ENCODE measurements at places on chromosomes 6 and 20.

DNA sequence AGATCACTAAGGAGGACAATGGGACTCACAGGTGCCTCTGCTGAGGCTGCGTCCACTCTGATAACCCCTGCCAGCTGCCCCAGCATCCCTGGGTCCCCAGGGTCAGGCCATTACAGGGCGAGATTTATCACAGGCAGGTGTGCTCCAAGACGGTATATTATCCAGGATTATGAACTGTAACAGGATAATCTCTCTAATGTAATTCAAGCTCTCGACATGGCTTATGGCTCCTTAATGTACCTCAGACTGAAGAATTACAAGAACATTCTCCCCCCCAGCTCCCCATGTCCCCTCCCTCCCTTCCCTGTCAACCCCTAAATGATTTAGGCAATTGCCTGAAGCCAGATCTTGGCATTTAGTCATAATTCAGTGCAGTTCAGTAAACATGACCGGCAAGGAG, 86.8 kb downstream of the NCR2 start:
- no peak overlapping the region for H3K27ac ChIP-seq
- no peaks in the 10 kb centered on the region for H3K27me3 ChIP-seq
- H3K36me3 ChIP-seq: no peaks in the 10 kb centered on the region
- H3K4me1 ChIP-seq: peaks cover 7% of the 10 kb centered on the region

DNA sequence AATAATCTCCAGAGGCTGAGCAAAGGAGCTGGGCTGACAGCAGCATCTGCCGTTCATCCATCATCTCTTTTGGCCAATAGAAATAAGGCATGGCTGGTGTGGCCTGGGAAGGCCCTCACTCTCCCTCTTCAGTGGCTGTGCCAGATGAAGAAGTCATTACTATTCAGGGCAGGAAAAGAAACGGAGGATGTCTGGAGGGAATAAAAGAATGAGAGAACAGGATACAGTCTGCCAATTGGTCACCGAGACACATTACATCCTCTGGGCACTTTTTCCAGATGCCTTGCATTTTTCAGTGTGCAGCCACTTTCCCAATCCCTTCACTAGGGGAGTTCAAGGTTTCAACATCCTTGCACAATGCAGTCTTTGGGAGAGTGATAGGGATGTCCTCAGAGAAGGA, 32.2 kb upstream of the VGLL2 start:
- H3K4me3 ChIP-seq: no peak overlapping the region
- no peaks in the 10 kb centered on the region for H3K27me3 ChIP-seq
- DNase-seq: no peak
- no peaks in the 10 kb centered on the region for H3K4me1 ChIP-seq
- H3K27ac ChIP-seq: no peak overlapping the region
- H3K36me3 ChIP-seq: no peaks in the 10 kb centered on the region

DNA sequence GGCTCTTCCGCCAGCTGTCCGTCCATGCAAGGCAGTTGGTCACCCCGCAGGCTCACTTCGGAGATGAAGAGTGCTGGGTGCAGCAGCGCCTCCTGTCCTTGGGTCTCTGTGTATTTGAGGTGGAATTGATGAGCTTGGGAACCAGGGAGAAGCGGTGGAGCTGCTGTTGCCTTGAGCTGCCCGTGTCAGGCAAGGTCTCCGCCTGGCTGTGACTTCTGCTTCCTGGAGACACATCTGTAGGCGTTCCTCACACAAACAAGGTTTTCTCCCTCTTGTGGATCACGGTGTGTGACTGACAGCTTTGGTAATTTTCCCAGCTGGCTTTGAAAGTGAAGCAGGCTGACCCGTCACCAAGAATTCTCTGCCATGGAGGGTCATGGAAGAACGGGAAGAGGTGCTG, 2.5 kb upstream of the SLC17A9 start:
- peaks cover 8% of the 10 kb centered on the region for H3K4me1 ChIP-seq
- H3K27ac ChIP-seq: no peak overlapping the region
- no peaks in the 10 kb centered on the region for H3K27me3 ChIP-seq
- H3K36me3 ChIP-seq: peaks cover 49% of the 10 kb centered on the region
- DNase-seq: no peak
- H3K4me3 ChIP-seq: no peak overlapping the region

DNA sequence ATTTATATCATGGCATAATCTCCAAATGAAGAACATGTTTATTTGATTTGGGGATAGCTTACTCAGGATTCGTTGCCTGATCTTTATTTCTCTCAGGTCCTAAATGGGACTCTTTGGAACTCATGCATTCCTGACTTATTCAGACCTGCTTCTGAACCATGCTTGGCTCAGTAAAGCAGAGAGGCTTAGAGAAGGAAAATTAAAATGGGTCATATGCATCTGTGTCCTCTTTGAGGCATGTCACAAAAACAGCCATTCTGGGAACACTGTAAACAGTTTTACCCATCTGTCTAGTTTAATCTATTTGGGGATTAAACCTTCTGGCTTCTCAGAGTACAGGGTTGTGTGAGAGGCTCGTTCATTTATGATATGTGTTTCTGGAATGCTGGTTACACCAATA, 1017.3 kb downstream of the KIF16B start:
- no peak overlapping the region for H3K4me3 ChIP-seq
- H3K4me1 ChIP-seq: no peaks in the 10 kb centered on the region
- no peaks in the 10 kb centered on the region for H3K36me3 ChIP-seq
- no peaks in the 10 kb centered on the region for H3K27me3 ChIP-seq
- no peak overlapping the region for H3K27ac ChIP-seq
- DNase-seq: no peak

DNA sequence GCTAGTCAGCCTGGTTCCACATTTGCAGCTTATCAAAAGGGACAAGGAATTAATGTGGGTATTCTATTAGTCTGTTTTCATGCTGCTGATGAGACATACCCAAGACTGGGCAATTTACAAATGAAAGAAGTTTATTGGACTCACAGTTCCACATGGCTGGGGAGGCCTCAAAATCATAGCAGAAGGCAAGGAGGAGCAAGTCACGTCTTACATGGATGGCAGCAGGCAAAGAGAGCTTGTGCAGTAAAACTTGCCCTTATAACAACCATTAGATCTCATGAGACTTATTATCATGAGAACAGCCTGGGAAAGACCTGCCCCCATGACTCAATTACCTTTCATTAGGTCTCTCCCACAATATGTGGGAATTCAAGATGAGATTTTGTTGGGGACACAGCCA, 689.1 kb upstream of the MARCKS start:
- H3K4me1 ChIP-seq: no peaks in the 10 kb centered on the region
- no peaks in the 10 kb centered on the region for H3K27me3 ChIP-seq
- H3K4me3 ChIP-seq: no peak overlapping the region

- no peaks in the 10 kb centered on the region for H3K27me3 ChIP-seq
- no peak for DNase-seq
- H3K4me3 ChIP-seq: no peak overlapping the region
- H3K27ac ChIP-seq: no peak overlapping the region
Observed at GRCh38 chr20:47865912-47866311, 80.6 kb upstream of the SULF2 start.

DNA sequence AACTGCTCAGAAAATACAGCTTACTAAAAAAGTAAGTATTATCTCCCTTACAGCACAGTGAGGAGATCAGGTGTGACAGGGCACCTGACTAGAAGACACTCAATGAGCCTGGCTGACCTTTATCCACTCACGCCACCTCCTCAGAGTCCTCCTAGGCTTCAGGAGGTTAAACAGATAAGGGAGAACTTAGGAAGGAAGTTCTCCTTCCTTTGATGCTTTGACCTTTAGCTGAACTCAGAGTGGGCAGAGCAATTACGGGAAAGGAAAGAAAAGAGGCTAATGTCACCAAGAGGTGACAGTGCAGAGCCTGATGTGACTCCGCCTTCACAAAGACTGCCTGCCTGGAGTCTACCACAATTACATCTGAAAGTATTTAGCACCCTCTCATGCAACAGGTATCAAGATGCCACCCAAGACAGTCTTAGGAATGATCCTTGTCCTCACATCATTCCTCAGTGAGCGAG, 36.7 kb downstream of the MAN1A1 start:
- H3K4me3 ChIP-seq: no peak overlapping the region
- H3K27me3 ChIP-seq: no peaks in the 10 kb centered on the region

DNA sequence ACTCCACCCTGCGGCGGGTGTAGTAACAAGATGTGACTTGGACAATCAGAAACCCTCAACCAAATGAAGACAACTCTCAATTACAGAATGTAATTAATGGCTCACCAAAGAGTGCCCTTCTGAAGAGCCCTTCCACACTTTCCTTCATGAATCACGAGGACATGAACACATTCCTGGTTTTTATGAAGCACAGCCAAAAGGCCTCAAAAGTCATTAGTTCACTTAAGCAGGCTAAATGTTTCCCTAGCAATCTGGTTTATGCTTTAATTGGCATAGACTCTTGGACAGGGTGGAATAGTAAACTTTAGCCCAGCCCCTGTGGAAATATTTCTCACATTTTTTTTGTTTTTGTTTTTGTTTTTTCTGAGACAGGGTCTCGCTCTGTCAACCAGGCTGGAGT, 20.5 kb downstream of the CPNE5 start:
- H3K4me1 ChIP-seq: no peaks in the 10 kb centered on the region
- H3K4me3 ChIP-seq: no peak overlapping the region
- H3K27ac ChIP-seq: no peak overlapping the region
- no peaks in the 10 kb centered on the region for H3K36me3 ChIP-seq
- DNase-seq: no peak
- no peaks in the 10 kb centered on the region for H3K27me3 ChIP-seq

GRCh38 chr6:25058941-25059340, 123.2 kb upstream of the RIPOR2 start:
- H3K4me1 ChIP-seq: no peaks in the 10 kb centered on the region
- DNase-seq: no peak
- H3K36me3 ChIP-seq: no peaks in the 10 kb centered on the region
- no peak overlapping the region for H3K27ac ChIP-seq
- no peak overlapping the region for H3K4me3 ChIP-seq

DNA sequence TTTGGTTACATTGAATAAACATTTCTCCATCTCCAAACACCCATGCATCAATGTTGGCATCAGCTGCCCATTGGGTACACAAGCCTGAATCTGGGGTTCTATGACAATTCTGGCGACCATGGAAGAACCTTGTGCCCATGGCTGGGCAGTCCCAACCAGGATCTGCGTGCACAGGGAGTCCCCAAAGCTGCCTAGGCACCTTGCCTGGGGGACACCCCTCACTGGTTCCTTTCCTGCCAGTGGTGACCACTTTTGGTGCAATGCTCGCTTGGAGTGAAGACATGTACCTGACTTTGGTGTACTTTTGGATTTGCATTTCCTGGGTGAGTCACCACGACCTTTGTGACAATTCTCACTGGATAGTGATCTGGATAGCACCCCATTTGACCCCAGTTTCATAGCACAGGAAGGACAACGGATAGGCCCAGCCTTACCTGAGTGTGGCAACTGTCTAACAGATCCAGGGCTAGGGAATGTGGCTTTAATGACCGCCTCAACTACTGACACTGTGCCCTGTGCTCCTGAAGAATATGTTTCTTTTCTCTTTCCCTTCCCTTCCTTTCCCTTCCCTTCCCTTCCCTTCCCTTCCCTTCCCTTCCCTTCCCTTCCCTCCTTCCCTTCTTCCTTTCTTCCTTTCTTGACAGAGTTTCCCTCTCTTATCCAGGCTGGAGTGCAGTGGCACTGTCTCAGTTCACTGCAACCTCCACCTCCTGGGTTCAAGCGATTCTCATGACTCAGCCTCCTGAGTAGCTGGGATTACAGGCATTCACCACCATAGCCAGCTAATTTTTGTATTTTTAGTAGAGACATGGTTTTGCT, 7.1 kb downstream of the SPINT3 start:
- H3K4me3 ChIP-seq: no peak overlapping the region
- no peak for DNase-seq
- H3K4me1 ChIP-seq: no peaks in the 10 kb centered on the region
- H3K27me3 ChIP-seq: no peaks in the 10 kb centered on the region
- H3K27ac ChIP-seq: no peak overlapping the region

DNA sequence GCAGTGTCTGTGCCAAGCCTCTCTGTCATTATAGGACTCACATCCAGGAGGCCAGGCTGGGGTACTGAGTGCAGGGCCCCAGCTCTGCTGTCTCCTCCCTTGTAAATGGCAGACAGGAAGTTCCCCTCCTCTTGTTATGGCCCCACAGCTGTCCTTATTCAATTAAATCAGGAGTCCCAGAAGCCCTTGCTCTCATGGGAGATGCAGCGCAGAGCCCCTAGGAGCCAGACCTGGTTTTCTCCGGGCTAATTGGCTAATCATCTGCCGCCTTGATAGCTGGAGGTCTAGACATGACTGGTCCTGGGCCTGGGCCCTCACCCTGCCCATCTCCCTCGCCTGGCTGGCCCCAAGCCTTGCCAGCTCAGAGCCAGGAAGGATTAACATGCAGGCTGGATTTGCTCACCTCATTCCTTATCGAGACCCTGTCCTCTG, 172.0 kb downstream of the VEGFA start:
- no peaks in the 10 kb centered on the region for H3K27me3 ChIP-seq
- H3K36me3 ChIP-seq: no peaks in the 10 kb centered on the region
- DNase-seq: no peak
- no peak overlapping the region for H3K27ac ChIP-seq
- no peaks in the 10 kb centered on the region for H3K4me1 ChIP-seq

GRCh38 chr6:110613356-110613755, 136.9 kb upstream of the SLC22A16 start:
- peaks cover 17% of the 10 kb centered on the region for H3K36me3 ChIP-seq
- H3K4me3 ChIP-seq: no peak overlapping the region
- no peaks in the 10 kb centered on the region for H3K4me1 ChIP-seq
- no peak for DNase-seq

DNA sequence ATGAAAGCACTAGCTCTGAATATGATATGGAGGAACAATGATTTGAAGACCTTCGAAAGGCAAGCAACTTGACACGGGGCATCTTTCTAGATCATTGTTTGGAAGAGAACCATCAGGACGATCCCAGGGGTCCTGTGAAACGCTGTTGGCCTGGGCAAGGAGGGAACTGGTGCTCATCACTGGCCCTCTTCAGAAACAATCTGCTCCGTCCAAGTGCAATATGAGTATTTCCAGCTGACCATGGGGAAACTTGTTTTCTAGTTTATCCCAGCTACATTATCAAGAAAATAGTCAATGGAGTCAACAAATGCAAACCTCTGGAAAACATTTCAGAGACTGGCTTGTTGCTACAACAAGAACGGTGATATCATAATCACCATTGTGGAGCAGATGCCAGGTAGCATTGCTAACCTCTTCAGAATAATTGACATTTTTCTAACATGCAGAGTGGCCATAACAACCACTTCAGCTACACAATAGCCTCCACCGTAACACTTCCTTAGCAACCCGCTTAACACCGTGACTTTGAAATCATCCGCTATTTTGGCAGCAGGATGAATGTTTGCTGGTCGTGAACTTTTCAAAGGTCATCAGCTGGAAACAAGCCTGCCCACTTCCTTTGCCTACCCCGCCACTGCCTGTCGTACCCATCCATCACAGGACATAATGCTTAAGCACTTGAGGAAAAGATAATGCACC, 112.0 kb upstream of the PDE10A start:
- H3K27ac ChIP-seq: no peak overlapping the region
- H3K4me3 ChIP-seq: no peak overlapping the region
- DNase-seq: no peak
- no peaks in the 10 kb centered on the region for H3K36me3 ChIP-seq
- no peaks in the 10 kb centered on the region for H3K4me1 ChIP-seq

Data from ascending aorta (tissue), 2 donors.